ENCODE measurements at places on chromosomes 1 and 21.

DNA sequence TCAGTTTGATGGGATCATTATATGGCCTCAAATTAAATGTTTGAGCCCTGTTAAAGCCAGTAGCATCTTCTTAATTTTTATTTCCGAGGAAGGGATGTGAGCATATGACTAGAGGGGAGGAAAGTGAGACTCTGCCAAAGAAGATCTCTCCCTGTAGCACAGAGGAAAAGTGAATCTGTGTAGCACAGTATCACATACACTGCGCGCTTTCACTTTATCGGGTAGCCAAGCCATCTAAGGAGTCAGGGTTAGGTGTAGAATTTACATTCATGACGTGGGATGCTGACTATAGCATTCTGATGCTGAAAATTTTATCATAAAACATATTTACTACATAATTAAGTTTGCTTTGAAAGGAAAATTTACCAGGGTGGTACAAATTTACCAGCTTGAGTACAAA lies 24.0 kb downstream of the LRRC8D start:
- no peak for DNase-seq

DNA sequence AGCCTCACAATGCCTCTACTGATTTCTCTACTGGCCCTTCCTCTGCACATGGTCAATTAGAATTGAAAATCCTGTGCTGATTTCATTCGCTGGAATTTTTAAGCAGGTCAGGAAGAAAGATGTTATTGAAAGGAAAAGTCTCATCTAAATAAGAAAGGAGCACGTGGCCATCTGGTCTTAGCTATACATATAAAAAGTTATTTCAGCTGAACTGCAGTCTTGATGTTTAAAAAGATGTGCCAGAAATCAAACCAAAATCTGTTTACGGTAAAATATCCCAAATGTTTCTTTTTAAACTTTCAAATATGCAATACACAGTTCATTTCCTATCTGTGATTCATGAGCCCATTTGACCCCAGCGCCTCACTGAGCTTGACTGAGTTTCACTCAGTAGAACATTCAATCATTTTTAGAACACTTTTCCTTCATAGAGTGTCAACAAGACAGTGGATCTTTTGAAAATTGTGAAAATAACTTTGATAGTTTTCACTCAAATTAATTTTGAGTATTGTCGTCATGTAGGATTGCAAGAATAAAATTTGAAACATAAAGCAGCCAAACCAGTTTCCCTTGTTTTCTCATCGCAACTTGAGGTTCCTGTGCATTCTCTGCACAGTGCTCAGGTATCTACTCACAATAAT lies 293.6 kb downstream of the PTPRC start:
- no peak for DNase-seq

GRCh38 chr1:145849356-145850160 lies 4.1 kb downstream of the NUDT17 start:
- no peak for DNase-seq

DNA sequence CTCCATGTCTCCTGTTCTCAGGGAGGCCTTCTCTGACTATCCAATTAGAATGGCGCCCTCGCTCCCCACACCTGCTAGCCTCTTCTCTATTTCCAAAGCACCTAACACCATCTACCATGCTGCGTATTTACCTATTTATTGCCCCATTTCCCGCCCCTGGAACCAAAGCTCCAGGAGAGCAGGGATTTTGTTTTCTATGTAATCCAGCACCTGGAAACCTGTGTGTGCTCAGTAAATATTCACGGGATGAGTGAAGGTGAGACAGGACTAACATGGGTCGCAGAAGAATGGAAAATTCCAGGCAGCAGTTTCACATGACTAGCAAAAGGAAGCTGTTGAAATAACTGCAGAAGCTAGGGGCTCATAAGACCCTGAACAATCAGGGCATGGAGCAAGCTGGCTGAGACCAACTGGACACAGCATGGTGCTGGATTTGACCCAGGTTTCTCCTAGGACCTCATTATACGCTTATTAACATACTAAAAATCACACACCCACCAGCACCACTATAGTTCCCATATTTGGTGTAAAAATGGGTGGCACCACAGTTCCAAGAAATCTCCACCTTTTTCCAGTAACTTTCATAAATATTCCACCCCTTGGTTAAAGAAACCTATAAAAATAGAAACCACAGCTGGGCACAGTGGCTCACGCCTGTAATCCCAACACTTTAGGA lies 15.1 kb upstream of the TENT5B start:
- no peak for DNase-seq

DNA sequence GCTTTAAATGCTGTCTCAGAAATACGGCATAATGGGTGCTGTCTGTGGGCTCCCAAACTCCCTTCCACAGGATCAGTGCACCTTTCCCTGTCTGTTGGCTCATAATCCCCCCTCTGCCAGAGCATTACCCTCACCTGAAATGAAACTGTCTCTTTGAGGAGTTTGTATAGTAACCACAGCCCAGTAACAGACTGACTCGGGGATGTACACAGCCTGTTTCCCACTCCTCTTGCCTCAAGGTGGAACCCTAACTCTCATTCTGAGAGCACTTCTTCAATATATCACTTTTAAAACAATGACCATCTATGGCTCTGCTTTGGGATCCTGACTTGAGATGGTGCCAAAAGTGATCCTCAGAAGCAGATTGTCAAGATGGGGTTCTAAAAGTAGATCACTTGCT lies 332.5 kb downstream of the AMY1C start:
- no peak for DNase-seq

Measured in stimulated activated CD4-positive, alpha-beta T cell treated with anti-CD3 and anti-CD28 coated beads, TNF-alpha, amount 100 ng/mL, for 1 hour (primary cell).